ENCODE measurements at places on chromosomes 7 and 10. TPM values are rescaled to one million over a fixed set of nuclear protein-coding genes. Genes with fewer than 3 reads are reported as not detected.

The LLCFC1 gene
- not detected for total RNA-seq

The SLC18A3 gene
- not detected for total RNA-seq

The CNPY1 gene
- not detected for total RNA-seq

The VWA2 gene
- 0.77 TPM for total RNA-seq

The ST8SIA6 gene
- 0.82 TPM for total RNA-seq

GRCh38 chr7:133060004-133060403, 21.9 kb downstream of the CHCHD3 start:
- DNase-seq, result no peak

DNA sequence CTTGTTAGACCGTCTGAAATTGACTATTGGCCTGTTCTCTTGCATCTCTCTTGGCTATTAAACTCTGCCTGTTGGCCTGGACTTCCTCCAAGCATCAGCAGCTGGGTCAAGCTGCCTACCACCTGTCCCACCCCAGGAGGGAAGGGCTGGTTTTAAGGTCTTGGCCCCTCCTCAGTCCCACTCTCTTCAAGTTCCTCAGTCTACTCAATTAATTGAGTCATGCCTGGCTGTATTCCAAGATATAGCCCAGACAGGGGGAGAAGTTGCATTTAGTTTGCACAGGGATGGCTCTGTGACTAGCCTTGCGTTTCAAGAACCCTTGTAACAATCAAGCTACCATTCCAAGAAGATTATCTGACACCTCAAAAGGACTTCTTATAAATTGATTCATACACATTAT, 113.8 kb upstream of the GLI3 start:
- no peak for DNase-seq

GRCh38 chr7:25103773-25104172, 21.3 kb downstream of the CYCS start:
- no peak for DNase-seq

- no peak for DNase-seq
Observed at GRCh38 chr10:28924717-28925116, 247.4 kb downstream of the BAMBI start.

GRCh38 chr10:7598771-7599170, 68.0 kb downstream of the ITIH5 start:
- DNase-seq, result no peak

DNA sequence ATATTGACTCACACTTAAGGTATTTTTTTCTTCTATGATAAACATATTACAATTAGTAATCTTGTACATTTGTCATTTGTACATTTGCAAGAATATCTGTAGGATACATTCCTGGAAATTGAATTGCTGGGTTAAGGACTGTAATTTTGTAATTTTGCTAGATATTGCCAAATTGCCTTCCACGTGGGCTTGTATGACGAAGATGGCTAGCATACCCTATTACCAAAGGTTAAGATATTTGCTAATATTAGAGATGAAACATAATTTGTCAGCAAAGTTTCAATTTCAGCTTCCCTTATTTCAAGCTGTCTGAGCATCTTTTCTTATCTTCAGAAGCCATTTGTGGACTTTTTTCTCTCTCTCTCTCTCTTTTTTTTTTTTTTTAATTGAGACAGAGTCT, 1.0 kb upstream of the LYZL2 start:
- DNase-seq, result no peak

GRCh38 chr7:151088856-151089699, 2.8 kb downstream of the AGAP3 start:
- DNase-seq, result no peak

- DNase-seq, result no peak
Observed at GRCh38 chr10:50152792-50153272, 85.1 kb downstream of the WASHC2A start.

DNA sequence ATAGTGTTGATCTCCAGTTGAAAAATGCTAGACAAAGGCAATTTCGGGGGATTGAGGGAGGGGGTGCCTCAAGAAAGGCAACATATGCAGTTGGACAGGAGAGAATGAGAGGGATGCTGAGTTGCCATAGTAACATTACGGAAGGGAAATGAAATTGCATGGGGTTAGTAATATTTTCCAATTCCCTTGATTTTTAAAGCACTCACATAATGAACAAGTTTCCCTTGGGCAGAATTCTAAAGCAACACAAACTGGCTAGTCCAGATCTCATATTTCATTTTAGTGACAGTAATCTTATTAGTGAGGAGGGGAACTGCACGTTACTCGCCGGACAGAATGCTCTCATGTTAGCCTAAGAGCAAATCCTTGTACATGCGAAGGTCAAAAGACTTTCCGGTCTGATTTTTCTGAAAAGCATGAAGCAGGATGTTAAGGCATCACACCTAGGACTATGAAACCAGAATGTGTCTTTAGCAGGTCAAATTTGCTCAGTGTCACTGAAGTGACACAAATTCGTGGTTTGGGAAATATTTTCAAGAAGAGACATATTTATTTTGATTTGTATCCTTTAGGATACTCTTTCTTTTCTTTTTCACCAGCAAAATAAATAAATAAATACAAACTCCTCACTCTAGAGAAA, 165.5 kb downstream of the ANK3 start:
- no peak for DNase-seq

DNA sequence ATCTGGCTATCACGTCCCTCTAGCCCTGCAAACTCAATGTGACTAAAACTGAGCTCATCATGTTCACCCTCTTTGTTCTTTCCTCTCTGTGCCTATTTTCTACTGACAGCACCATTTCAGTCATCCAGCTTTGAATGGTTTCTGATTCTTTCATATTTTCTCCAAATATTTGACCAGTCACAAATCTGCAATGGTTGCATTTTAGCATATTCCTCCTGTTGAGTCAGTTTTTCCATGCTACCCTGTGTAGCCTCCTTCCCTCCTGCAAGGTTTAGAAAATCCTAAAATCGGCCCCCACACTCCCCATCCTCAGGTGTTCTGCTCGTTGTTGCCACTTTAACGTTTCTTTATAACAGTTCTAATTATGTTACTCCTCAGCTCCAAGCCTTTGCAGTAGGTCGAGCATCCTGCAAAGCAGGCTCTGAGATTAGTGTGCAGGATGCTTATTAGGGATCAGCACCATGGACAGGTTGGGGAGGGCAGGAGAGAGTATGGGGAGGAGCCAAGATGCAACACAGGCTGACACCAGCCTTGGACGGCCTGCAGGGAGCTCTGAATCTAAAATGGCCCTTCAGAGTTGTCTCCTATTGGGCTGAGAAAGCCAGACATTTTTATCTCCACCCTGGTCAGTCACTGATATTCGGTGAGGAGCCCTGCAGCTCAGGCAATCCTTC, 531.0 kb upstream of the COBL start:
- no peak for DNase-seq

DNA sequence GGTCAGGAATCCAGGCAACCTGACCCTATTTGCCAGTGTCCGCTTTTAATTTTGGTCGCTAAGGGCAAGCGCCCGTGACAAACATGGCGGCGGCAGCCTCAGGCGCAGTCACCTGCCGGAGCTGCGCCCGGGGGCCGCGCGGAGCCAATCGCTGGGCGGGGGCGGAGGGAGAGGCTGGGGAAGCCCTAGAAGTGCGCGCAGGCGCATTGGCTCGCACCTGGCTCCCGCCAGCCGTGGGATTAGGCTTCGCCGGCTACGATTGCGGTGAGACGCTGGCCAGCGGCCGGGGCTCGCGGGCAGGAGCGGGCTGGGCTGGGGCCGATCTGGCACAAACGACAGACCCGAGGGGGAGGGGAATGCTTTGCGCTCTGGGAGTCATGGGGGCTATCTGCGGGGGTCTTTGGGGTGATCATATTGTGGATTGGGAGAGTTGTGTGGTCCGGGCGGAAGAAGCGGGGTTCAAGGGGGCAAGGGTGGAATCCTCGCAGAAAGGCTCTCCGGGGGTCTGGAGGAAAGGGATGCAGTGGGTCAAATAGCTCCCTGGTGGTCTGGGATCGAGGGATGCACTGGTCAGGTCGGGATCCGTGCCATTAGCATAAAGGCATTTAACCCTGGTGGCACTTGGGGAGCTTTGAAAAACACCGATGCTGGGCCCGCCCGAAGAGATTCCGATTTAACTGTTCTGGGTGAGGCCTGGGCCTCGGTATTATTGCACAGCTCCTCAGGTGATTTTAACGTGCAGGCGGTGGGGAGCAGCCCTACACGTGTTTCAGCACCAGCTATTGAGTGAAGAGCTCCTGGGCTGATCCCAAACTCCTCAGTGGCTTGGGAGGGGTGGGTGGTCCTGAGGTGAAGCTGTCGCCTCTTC, 10.1 kb upstream of the C10orf95 start:
- no peak for DNase-seq

DNA sequence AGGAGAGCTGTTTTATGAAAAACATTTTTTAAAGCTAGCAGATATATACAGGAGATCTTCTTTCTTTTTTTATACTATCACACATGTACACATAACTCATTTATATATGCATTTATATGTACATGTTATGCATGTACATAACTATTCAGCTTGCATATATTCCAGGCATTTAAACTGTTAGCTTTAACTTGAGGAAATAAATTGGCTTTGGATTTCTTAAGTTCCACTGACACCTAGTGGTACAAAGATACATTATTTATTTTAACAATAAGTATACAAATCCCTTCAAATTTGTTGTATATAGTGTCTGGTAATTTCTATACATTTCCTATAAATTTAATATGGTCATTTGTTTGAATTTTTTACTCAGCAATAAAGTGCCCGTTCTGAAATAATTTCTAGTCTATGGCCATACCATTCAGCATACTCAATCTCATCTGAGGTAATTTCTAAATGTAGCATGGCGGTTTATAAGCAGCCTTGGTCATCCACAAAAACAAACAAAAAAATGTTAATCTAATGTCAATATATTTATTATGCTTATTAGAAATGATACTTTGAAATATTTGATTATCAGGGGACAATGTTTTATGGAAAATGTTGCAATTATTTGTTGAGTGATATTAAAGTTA, 11.6 kb downstream of the ZDHHC6 start:
- DNase-seq, result no peak

GRCh38 chr10:114408968-114409444, 4.7 kb upstream of the AFAP1L2 start:
- DNase-seq, result no peak

- DNase-seq, result no peak
Observed at GRCh38 chr10:14579405-14579804, 195.3 kb downstream of the FAM107B start.

- DNase-seq, result no peak
Observed at GRCh38 chr10:121990015-121990677, 1.2 kb downstream of the TACC2 start.

DNA sequence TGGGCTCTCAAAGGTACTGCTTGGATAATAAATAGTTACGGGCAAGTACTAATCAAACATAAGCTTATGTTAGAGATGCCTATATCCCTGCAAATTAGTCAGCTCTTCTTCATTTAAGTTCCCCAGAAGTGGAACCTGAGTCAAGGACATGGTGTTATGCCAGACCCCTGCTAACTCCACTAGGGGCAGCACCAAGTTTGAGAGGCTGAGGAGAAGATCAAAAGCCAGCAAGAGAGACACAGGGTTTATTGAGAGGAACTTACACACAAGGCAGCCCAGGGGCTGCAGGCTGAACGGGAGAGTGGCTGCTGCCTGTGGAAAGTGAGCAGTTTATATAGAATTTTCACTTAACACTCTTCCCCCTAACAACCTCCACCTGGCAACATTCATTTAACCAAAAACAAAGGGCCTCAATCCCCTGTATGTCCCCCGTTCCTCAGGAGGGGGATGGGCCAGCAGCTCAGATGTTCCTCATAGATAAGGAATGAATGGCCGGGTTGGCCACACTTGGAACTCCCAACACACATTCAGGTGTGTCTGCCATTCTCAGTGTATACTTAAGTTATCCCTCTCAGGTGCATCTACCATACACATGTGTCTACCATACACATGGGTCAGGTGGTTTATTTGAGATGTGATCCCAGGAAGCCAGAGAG, 62.6 kb upstream of the GHITM start:
- DNase-seq, result no peak

- DNase-seq, result no peak
Observed at GRCh38 chr7:85336086-85336485, 149.2 kb upstream of the SEMA3D start.

GRCh38 chr7:99562832-99563231, 4.4 kb downstream of the ZNF655 start:
- peak; percentile 99 for DNase-seq

DNA sequence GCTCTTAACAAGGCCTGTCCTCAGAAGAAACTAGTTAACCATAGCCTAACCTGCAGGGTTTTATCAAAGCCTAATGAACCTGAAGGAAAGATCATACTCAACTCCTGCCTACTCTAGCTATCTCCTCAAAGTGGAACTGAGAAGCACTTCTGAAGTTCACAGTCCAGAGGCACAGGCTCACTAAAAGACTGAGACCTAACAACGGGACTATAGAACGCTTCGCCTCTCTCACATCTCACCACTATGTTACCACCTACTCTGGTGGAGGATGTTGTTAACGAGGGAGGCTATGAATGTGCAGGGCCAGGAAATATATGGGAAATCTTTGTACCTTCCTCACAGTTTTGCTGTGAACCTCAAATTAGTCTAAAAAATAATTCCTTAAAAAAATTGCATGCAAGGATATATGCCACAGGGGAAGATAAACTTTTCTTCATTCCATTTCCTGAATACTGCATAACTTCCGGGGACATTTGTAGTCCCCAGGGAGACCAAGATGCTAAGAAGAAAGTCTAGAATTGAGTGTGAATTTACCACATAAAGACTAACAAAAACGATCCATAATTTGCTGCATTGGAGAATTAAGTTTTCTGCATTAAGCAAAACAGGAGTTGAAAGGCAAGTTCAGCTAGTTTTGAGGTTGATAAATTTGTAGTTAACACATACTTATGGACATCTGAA, 21.6 kb downstream of the LIPJ start:
- DNase-seq, result no peak

DNA sequence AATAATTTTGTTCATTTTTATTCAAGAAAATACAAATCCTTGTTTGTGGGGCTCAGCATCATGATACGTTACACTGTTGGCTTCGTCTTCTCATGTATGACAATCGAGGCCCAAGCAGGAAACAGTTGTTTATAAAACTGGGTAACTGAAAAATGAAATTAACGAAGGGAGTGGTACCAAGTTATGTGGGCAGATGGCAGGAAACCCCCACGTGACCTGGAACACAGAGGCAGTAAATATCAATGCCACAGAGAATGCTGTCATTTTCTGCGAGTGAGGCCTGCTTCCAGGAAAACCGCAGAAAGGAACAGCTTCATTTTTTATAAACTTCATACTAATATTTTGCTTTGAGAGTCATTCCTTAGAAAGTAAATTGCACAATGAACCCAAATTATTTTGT, 201.0 kb upstream of the ADARB2 start:
- no peak for DNase-seq

All from Panc1 (cell line).